Colonic mucosa (tissue), 4 donors: ENCODE measurements at places on chromosomes 16 and 17. TPM values are rescaled to one million over a fixed set of nuclear protein-coding genes. Genes with fewer than 3 reads are reported as not detected.

Gene LDHD
- 105 TPM for total RNA-seq

Gene KRTAP4-1
- 0.53 TPM for total RNA-seq

Gene APOH
- total RNA-seq, result 5.1 TPM

Gene QPRT
- total RNA-seq, result 102 TPM

Gene ABCC12
- total RNA-seq, result not detected

Gene LRRC36
- not detected for total RNA-seq

Gene FSCN2
- total RNA-seq, result 1.0 TPM

Gene ZNF23
- total RNA-seq, result 5.8 TPM

Gene PLA2G10
- total RNA-seq, result 33.0 TPM

Gene SEPTIN1
- total RNA-seq, result 4.5 TPM

Gene TERB1
- total RNA-seq, result not detected

Gene MT1H
- 180 TPM for total RNA-seq
